ENCODE measurements at places on chromosomes 13 and 19.

- DNase-seq, result no peak
Measured at GRCh38 chr13:90015565-90016507, 1331.7 kb upstream of the MIR17HG start.

DNA sequence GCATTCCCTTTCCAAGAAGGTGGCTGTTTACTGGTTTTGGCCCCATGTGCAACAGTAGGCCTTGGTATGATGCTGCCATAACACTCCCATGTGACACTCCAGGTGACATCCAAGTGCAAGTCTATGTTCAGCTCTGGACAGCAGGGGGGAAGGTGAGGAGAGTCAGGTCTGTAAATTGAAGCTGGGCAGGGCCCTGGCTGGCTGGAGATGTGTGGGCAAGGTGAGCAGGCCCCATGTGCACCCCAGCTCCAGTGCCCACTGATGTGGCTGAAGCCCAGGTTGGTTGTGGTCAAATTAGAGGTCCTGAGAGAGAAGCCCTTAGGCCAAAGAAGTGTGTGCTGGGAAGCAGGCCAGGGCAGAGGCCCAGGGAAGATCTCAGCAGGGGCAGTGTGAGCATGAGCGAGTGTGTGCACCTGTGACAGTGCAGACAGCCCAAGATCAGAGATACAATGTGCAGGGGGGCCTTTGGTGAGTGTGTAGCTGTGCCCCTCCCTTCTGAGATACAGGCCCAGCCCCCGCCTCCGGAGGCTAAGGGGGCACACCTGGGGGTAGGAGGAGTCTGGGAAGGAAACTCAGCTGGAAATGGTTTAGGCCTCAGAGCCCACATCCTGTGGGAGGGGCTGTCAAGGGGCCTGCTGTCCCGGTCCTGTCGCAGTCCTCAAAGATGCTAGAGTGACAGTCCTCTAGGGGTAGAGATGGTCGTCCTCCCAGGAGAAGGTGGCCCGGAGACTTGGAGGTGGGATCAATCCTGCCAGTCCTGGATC lies 18.6 kb downstream of the DEDD2 start:
- no peak for DNase-seq

GRCh38 chr13:44312834-44313551 lies 60.6 kb upstream of the SERP2 start:
- no peak for DNase-seq

DNA sequence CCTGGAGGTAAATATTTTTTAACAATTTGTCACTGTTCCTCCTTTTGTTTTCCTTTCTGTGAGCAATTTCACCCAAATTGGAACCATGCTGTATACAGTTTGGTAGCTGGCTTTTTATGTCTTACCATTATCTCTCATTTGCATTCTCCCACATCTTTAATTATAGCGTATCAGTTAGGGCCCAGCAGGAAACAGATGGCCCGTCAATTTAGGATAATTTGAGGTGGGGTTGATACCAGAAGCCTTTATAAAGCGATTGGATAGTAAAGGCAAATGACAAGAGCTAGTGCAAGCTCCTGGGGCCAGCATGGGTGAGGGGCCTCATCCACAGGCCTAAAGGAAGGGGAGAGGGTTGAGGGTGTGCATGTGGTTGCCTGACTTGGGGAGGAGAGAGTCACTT lies 3.8 kb upstream of the IFNL4 start:
- DNase-seq, result no peak

- peak; percentile 28 for DNase-seq
Measured at GRCh38 chr13:48412881-48413351, at the start of gene LPAR6. LPAR6 (minus strand) TSS chr13:48413113; CDS start chr13:48412423, 690 bp downstream.

DNA sequence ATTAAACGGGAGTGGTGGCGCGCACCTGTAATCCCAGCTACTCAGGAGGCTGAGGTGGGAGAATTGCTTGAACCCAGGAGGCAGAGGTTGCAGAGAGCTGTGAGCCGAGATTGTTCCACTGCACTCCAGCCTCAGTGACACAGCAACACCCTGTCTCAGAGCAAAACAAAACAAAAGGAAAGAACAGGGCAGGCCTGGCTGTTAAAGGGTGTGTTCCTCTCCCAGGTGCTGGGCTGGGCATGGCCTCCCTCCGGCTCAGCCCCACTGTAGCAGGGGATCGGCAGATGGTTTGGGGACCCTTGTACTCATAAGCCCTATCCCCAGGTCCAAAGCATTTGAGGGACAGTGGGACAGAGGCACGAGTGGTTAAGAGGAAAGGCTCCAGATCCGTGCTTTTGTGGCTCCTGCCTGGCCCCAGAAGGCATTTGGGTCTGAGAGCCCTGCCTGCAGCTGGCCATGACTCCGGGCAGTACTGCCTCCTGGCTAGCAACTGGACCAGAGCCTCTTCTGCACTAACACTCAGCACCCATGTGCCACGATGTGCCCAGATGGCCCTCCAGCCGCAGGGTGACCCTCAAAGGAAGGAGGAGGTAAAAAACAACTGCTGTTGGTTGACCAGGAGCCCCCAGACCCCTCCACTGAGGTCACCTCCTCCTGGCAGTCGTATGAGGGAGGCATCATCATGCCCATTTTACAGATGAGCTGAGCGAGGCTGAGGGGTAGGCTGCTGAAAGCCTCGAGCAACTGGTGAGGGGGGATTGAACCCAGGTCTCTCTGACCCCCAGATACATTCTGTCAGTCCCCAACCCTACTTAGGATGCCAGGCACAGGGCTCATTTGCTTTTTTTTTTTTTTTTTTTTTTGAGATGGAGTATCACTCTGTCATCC lies 10.0 kb downstream of the RFX1 start:
- no peak for DNase-seq

GRCh38 chr19:14056741-14057356 lies 5.0 kb downstream of the PALM3 start:
- DNase-seq, result no peak

- DNase-seq, result no peak
Measured at GRCh38 chr19:41868120-41868988, 8.3 kb downstream of the RPS19 start.

GRCh38 chr19:39144290-39145071 lies 18.9 kb downstream of the PAK4 start:
- no peak for DNase-seq

- no peak for DNase-seq
Measured at GRCh38 chr19:18671303-18672043, 12.0 kb upstream of the CRTC1 start.

DNA sequence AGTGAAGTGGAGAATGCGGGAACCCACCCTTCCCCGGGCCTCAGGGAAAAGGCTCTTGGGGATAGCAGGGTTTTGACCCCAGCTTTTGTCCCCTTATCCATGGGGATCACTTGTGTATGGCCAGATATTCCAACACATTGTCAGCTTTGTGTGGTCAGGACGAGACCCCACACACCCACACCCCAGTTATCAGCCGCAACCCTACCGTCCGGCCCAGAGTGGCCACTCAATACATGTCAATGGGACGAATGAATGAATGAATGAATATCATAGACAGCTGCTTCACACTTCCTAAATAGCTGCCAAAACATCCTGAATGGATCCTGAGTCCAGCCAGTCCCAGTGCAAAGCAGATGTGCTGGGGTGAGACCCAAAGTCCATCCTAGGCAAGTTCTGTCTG lies 64.6 kb downstream of the TSHZ3 start:
- DNase-seq, result no peak

DNA sequence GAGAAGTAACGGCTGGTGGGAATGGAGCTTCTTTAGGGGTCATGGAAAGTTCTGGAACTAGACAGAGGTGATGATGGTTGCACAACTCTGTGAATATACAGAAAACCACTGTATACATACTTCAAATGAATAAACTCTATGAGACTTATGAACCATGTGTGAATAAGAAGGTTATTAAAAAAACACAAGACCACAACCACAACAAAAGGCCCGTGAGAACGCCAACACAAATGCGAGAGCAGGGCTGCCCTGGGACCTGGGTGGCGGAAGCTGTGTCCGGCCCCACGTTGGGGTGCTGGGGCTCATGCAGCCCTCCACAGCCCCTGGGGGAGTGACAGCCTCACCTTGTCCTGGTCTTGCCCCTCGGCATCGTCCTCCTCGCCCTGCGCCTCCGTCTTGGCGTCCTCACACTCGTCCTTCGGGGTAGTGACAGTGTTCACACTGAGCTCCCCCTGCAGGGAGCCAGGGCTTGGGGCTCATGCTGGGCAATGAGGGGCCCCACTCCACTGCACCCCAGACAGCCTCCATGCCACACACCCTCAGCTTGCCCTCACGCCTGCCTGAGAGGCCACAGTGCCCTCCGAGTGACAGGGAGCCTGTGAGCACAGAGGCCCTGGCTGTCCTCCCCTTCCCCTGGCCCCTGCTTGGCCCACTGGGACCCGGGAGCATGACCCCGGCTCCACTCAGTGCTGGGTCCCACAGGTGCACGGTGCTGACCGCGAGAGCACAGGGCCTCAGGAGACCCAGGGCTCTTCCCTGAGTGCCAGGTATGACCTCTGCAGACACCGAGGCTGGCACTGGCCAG lies 16.0 kb downstream of the IZUMO4 start:
- DNase-seq, result no peak

GRCh38 chr19:55703790-55704215 lies 28.8 kb downstream of the EPN1 start:
- DNase-seq, result no peak

DNA sequence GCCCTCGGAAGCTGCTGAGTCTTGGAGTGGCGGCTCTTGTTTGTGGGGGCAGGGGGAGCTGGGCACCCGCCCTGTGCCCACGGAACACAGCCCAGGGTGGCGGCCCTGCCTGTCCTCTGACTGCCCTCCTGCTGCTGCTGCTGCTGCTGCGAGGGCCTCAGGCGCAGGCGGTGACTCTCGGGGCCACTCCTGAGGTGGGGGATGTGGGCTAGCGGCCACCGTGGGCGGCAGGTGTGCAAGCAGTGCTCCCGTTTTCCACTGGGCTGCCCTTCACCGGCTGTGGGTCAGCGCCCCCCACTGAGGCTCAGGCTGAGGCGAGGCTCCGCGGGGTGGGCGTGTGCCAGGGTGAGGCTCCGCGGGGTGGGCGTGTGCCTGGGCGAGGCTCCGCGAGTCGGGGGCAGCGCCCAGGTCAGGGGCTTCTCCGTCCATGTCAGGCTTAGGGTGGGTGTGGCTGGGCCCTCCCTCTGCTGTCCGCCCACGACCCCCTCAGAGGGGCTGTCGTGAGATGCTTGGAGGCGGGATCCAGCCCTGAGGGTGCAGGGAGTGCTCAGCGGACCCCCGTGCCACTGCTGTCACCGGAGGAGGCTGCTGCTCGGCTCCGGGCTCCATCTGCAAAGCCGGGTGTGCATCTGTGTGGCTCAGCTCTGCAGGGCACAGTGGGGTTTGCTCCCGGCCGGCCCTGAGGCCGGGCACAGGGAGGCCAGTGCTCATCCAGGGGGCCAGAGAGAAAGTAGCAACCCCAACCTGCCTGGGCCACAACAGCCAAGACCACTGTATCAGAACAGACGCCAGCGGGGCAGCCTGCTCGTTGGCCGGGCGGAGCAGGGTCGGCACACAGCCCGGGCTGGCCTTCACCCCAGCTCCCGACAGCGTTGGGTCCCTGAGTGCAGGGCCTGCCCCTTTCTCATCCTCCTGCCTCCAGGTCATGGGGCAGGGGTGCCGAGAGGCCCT lies 14.5 kb downstream of the CSNK1G2 start:
- DNase-seq, result no peak

DNA sequence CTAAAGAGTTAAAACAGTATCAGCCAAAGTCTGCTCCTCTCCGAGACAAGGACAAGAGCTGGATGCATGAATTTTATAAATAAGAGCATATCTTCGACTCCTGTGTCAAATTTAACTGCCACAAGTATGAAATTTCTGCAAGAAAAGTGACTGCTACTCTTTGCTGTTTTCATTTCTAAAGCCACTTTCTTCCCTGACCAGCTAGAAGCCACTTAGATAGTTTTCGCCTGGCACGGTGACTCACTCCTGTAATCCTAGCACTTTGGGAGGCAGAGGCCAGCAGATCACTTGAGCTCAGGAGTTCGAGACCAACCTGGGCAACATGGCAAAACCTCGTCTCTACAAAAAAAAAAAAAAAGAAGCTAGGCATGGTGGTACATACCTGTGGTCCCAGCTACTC lies 61.3 kb downstream of the ENOX1 start:
- DNase-seq, result no peak

DNA sequence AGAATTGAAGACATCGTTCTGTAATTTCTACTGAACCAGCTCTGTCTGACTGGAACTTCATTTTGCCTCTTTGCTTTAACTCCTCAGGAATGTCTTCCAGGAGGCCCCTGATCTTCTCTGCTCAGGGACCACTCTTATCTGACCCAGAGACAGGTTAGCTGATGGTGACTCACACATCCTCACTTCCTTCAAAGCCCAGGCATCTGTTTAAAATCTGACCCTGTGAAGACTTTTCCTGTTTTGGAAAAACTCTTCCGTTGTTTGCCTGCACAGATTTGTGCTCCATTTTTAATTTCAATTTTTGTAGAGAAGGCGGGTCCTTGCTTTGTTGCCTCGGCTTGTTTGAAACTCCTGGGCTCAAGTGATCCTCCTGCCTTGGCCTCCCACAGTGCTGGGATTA lies 1.6 kb downstream of the ARL11 start:
- DNase-seq, result no peak

- DNase-seq, result no peak
Measured at GRCh38 chr19:4260613-4261191, 13.8 kb downstream of the YJU2 start.

- DNase-seq, result no peak
Measured at GRCh38 chr19:12703046-12703445, 6.6 kb upstream of the FBXW9 start.

DNA sequence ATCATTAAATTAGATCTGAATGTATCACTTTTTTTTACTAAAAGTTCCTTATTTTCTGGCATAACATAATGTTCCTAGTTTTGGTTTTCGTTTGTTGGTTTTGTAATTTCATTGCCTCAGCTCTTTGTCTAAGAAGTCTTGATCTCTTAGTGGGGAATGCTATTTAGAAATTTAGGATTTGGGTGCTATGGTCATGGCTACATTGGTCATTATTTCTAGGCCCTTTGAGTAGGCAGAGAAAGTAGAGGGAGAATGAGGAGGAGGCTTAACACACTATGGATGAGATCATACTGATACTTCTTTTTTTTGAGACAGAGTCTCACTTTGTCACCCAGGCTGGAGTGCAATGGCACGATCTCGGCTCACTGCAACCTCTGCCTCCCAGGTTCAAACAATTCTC lies 41.8 kb downstream of the PIBF1 start:
- DNase-seq, result no peak

GRCh38 chr13:41915081-41915480 lies 45.8 kb downstream of the VWA8 start:
- no peak for DNase-seq

DNA sequence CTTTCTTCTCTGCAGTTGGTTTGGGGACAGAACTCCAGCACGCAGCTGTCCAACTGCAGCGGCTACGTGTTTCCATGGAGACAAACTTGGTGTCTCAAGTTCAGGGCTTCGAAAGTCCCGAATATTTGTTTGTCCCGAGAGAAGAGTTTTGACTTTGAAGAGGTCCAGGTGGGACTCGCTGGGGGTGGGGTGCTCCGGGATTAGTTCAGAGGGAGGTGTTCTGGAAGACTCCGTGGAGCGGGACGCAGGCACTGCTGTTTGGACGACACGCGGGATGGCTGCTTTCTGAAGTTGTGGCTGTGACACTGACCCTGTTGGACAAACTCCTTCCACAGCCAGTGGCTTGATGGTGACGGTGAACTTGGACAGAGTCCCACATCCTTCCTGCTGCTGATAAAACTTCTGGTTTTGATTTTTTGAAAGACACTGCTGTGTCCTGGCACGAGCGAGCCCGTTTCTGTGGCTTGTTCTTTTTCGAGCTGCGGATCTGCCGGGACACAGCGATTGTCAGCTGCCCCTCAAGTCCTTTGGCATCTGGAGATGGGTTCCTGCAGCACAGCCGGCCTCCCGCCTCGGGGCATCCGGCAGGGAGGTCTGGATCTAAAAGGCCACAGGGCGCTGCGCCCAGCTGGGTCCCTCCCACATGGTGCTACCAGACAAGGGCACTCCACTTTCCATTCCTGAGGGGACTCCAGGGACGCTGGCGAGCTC lies 15.9 kb upstream of the RANBP3 start:
- DNase-seq, result peak; percentile 52

GRCh38 chr13:36552334-36552733 lies 120.0 kb downstream of the CCNA1 start:
- DNase-seq, result no peak
